ENCODE measurements at places on chromosomes 3 and 15. TPM values are rescaled to one million over a fixed set of nuclear protein-coding genes. Genes with fewer than 3 reads are reported as not detected.

The CACNA1D gene
- total RNA-seq, result 0.96 TPM

The CHRNA7 gene
- total RNA-seq, result 4.8 TPM

The SH2D7 gene
- not detected for total RNA-seq

The DNAH12 gene
- total RNA-seq, result 0.32 TPM

The GOLGA8M gene
- 2.9 TPM for total RNA-seq

- no peak for DNase-seq
These were observed 337.2 kb upstream of the RARB start for GRCh38 chr3:25090698-25091453.

GRCh38 chr3:187669675-187670504 is at the start of gene SST:
SST (minus strand) TSS chr3:187670394; CDS start chr3:187670291, 103 bp downstream.
- no peak for DNase-seq

- DNase-seq, result no peak
These were observed 71.8 kb downstream of the MINDY2 start for GRCh38 chr15:58842713-58843396.

- no peak for DNase-seq
These were observed 675 bp downstream of the PSMD6 start for GRCh38 chr3:64022451-64023186.

- no peak for DNase-seq
These were observed 128.9 kb downstream of the AQP9 start for GRCh38 chr15:58267051-58267450.

DNA sequence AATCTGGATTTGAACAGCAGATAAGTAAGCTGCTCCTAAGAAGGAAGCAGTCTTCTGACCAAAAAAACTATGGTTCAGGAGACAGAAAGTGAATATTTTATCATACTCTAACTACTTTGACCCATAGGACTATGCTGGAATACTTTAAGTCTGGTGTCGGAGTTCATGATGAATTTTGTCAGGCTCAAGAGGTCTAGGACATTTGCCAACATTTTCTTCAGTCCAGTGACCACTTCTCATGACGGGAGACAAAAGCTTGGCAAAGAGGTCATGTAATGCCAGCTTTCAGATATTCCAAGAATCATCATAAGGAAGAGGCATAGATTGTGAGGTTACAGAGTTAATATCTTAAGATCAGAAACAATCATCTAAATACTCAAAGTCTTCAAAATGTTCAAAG is 20.5 kb upstream of the DCBLD2 start:
- no peak for DNase-seq

GRCh38 chr3:62592408-62592807 is 219.1 kb upstream of the FEZF2 start:
- no peak for DNase-seq

DNA sequence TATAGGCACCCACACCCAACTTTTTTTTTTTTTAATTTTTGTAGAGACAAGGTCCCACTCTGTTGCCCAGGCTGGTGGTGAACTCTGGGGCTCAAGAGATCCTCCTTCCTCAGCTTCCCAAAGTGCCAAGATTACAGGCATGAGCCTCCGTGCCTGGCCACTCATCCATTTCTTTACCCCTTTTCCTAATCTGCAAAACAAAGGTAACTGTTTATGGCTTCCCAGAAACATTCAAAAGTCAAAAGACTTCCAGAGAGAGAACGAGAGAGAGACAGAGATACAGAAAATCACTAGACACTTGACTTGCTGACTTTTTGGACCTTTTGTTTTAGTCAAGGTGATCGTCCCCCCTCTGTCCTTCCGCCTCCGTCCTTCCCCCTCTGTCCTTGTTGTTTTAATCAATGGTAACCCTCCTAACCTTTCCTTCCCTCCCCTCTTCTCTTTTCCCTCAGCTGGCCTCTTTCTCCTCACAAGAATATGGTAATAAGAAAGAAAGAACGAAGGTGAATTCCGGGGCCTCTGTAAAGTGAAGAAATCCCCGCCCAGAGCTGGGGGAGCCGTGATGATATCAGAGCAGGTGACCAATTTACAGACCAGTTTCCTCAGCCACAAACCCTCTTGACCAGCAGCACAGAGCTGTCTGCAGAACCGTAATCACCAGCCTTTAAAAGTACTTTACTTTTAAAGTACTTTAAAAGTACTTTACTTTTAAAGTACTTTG is 21.9 kb downstream of the KLHL6 start:
- no peak for DNase-seq

DNA sequence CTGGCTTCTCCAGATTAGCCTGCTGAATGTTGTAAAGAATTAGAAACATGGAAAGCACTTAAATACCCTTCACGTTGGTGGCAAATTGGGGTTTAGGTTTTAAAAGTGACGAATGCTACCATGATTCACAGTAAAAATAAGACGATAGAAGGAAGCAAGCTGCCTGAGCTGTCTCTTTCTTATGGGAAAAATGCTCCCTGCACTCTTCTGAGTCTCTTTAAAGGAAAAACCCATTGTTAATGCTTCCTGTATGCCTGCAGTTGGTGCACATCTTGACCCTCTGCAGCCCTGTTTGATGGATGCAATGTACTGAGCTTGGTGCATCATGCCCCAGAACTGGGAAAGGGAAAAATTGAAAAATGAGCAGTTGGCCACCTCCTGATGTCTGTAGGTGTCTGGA is 258.6 kb upstream of the RASGRP1 start:
- DNase-seq, result no peak

GRCh38 chr3:191300422-191300821 is 28.8 kb upstream of the CCDC50 start:
- no peak for DNase-seq

- no peak for DNase-seq
These were observed 4.5 kb upstream of the ULK3 start for GRCh38 chr15:74847432-74847831.

Measured in breast epithelium (tissue), 4 donors.